ENCODE measurements at places on chromosomes 13 and 19. TPM values are rescaled to one million over a fixed set of nuclear protein-coding genes. Genes with fewer than 3 reads are reported as not detected.
A peak's percentile ranks its signal among the peaks of the same experiment; 100 is the strongest.

Gene IGFL4
- total RNA-seq: not detected

Gene RPL18A
- 1,225 TPM for total RNA-seq

Gene GIPR
- total RNA-seq: 1.2 TPM

Gene PTPRH
- 7.9 TPM for total RNA-seq

Gene STX10
- 41.0 TPM for total RNA-seq

Gene HCN2
- total RNA-seq: 0.56 TPM

Gene DCT
- not detected for total RNA-seq

DNA sequence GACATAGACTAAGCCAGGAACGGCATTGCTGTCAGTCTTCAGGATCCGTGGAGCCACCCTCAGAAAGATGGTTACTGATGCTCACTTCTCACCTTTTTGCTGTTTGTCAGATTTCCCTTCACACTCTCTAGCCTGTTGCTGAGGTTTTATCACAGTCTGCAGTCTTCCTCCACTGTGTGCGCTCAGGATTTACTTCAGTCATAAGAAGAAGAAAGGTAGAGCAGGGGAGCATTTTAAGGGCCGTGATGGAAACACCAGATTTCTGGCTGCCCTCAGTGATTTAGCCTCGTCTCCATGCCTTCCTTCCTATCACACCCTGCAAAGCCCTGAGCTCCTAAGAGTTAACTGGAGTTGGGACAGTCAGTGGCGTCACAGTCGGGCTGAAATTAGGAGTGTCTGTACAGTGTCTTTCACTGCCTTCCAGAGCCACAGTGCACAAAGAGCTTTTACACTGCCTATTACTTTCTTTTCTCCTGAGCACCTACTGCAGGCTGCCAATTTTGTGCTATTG, 60.0 kb upstream of the GPR183 start:
- DNase-seq: no peak

DNA sequence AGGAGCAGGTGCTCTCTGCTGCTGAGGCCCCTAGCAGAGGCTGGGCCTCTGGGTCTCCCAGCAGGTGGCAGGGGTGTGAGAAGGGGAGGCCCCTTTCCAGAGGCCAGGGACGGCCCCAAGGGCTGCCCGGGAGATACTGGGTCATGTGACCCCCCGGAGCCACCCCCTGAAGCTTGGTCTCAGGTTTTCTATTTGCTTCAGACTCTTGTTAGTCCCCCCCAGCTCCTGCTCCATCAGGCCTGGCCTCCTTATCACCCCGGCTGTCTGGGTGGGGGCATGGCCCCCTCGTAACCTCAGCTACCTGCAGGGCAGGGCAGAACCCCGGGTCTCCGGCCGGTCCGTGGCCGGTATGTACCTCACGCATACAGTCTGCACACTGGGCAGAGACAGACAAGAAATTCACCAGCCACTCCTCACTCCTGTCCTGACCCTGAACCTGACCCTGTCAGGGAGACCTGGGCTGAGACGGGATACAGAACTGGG, 13.2 kb upstream of the TCF3 start:
- no peak for DNase-seq

DNA sequence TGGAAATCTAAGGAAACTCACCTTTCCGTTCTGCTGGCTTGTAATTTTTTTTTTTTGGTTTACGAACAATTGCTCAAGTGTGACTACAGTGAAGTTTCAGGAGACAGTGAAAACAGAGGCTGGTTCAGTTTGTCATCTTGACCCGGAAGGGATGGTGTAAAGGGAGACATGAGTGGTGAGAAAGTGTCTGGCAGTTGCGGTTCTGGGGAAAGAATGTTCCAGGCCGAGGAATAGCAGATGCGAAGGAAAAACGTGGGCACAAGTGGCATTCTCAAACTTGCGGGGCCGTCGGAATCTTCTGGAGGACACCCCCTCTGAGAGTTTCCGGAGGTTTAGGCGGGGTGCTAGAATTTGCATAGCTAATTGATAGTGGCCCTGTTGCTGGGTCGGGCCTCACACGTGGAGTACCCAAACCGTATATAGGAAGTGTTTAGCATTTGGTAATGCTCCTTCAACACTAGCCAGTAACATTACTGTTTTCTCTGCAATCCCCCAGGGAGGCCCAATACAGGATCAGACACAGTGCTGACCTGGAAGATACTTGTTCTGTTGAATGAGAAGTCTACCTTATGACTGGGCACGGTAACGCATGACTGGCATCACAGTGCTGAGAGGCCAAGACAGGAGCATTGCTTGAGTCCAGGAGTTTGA, 2.8 kb upstream of the TNFSF9 start:
- DNase-seq: no peak

- DNase-seq: no peak
These were observed 67.8 kb upstream of the IPO5 start for GRCh38 chr13:97885641-97886040.

- no peak for DNase-seq
These were observed 22.4 kb upstream of the USE1 start for GRCh38 chr19:17192751-17193150.

GRCh38 chr13:29369060-29369743, 226.3 kb downstream of the SLC7A1 start:
- no peak for DNase-seq

DNA sequence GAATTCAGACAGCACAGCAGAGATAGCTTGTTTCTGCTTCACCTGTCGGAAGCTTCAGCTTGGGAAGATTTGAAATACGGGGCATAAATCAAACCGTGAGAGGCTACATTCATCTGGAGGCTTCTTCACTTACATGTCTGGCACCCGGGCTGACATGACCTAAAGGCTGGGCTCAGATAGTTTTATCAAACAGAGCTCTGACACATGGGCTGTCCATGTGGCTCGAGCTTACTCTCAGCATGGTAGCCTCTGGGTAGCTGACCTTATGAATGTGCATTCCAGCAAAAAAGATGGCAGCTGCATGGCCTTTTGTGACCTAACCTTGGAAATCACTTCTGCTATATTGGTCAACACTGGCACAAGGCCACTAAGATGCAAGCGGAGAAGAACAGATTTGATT, 414.5 kb downstream of the NDFIP2 start:
- DNase-seq: no peak

- DNase-seq: peak; percentile 62
These were observed 5.5 kb downstream of the ZBTB7A start for GRCh38 chr19:4061178-4061682.

DNA sequence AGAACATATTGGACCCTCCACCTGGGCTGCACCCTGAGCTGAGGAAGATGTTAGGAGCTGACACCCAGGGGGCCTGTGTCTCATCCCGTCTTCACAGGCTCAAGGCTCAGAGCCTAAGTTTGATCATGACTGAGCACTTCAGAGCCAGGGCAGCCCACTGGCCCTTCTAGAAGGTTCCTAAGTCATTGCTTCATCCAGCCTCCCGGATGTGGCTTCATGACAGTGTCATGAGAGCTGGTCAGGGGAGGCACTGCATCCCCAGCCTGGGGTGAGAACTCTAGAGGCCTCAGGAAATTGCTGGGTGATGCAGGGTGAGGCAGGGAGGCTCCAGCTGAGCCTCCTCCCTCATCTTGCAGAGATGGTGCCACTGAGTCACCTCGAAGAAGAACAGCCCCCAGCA, 24.9 kb upstream of the PIK3R2 start:
- DNase-seq: no peak

DNA sequence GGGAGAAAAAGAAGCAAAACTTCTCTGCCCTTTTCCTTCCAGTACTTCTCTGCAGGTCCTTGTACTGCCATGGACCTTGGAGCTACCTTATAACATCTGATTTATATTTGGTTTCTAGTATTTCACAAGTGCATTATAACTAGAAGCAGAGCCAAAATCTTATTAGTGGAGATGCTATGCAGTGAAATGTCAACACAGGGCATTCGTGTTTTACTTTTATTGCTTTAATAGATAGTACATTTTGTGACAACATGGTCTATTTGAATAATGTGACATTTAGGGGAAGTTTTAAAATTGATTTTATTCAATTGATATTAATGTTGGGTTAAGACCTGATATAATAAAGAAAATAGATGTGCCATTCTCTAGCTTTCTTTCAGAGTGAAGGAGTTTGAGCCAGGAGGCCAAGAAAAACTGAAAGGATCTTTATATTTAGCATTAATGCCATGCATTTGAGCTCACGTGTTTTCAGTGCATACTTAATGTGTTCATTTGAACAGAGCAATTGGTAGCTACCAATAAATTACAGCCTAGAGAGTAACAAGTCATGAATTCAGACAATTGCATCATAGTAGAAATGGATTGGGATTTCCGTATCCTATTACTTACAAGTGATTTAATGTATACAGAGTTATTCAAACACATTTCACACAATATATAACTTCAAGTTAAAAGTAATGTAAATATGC, 863.8 kb downstream of the GPC5 start:
- no peak for DNase-seq

DNA sequence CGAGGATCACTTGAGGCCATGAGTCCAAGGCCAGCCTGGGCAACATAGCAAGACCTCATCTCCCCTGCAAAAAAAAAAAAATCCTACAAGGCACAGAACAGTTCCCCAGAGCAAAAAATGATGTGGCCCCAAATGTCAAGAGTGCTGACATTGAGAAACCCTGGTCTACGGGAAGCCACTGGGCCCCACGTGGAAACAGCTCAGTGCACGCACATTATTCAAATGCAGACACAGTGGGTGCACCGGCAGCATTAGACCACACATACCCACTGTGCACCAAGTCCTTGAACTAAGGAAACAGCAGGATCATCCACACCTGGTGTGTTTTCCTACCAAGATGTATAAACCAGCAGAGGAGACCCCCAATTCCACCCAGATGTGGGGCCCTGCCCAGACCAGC, 35.0 kb upstream of the ADGRE5 start:
- no peak for DNase-seq

DNA sequence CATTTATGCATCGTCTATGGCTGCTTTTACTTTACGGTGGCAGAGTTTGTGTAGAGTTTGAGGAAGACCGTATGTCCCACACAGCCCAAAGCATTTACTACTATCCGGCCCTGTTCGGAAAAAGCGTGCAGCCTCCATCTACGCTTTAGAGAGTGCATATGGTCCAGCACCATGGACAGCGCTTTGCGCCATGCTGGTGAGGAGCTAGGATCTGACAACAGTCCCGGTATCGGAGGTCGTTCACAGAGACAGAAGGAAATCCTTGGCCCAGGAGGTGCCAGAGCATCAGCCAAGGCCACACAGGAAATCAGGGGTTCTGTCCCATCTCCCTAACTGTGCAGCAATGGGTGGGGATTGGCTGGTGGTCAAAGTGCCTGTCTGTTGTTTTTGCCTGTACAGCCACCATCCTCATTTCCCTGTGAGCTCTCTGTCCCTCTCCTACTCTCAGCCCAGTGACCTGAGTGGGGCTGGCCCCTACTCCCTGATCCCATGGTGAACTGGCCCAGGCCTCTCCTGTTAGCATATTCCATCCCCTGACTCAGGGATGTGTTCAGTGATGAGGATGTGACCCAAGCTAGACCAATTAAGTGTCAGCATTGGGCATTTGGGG, 16.2 kb upstream of the PRODH2 start:
- DNase-seq: peak; percentile 41

- DNase-seq: no peak
These were observed 1.5 kb downstream of the CD37 start for GRCh38 chr19:49336482-49337266.

GRCh38 chr13:112903606-112904195, 65.3 kb upstream of the MCF2L start:
- DNase-seq: no peak

DNA sequence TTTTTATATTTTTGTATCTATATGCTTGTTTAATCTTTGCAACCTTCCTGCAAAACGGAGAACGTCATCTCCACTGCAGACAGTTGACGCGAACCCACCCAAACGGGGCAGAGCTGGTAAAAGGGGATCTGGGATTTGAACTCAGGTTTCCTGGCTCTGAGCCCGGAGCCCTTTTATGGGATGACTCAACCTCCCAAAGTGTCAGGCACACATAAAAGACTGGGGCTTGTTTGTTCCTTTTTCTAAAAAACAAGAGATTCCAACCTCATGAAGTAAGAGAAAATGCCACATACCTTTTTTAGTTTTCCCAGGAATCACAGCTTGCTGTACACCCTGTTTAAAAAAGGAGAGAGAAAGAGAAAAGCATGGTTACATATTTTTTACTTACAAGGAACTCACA, 78.9 kb downstream of the GADD45B start:
- no peak for DNase-seq

DNA sequence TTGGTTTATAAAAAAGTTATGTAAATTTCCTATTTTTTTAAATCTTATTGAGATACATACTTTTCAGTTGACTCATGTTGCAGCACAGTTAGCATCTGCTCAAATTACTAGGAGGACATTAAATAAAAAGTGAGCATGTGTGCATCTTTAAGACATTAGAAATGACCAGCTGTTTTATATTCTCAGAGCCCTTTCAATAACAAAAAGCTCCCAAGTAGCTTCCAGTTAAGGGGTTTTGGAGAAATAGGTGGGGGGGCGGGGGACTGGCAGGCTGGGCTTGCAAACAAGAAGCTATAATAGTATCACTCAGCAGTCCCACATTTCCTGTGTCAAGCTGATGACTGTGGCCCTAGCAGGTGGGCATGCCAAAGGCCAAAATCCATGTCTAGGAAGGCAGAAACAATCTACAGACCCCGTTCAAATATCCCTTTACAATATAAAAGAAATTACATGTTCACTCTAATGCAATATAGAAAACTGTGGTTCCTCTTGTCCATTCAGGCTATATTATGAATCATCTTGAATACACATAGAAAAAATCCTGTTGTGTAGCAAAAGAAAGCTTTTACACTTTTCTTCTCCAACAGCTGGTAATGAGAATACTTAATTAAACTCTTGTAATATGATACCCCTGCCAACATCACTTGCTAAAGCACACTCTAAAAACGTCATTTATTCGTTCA, 1713.2 kb upstream of the SLC10A2 start:
- DNase-seq: no peak

DNA sequence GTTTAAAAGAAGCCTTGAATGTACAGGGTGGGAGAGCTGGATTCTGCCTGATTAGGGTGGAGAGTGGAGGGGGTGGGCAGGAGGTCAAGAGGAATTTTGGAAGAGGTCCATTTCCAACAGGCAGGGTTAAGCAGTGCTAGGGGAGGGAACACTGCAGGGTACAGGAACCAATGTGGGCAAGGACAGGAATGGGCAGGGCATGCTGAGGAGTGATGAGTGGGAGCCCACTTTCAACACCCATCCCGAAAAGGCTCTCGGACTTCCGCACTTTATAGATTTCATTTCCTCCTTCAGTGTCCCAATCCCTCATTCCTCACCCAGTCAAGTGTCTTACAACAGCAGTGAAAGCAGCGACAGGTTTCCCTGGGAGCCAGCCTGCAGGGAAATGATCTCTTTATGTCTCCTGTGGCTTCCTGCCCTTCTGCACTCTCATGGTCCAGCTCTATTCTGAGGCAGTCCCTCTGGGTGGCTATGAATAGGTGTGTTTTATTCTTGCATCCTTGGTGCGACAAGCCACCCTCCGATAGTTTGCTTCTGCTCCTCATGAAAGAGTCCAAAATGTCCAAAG, 50.5 kb upstream of the ZNF507 start:
- no peak for DNase-seq

DNA sequence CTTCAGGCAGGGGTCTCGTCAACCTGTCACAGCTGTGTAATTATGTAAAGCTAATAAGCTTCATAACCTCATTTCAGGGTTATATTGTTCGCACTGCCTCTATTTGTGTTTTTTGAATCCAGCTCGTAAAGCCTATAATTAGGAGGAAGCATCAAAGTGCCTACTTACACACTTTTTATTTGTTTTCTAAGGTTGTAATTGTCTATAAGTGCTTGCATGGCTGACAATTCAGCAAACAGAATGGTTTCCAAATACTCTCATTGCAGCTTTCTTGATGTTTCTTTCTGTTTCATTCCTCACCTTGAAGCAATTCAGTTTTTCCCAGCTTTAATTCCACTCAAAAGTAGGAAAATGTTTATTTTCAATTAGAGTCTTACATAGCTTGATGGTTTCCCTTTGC, 336.3 kb downstream of the HS6ST3 start:
- no peak for DNase-seq
